PC-9 (cell line): ENCODE measurements at places on chromosomes 5 and 9. TPM values are rescaled to one million over a fixed set of nuclear protein-coding genes. Genes with fewer than 3 reads are reported as not detected.

RXFP3 gene
- not detected in 2 replicates for total RNA-seq

PALM2AKAP2 gene
- total RNA-seq: 2.1 and 3.1 TPM in 2 replicates

GRCh38 chr9:136685790-136686533 is 1.3 kb downstream of the AGPAT2 start:
- H3K4me3 ChIP-seq: peak overlapping the region; percentile 90
- peaks cover 20% of the 10 kb centered on the region for H3K4me1 ChIP-seq
- H3K36me3 ChIP-seq: no peaks in the 10 kb centered on the region

GRCh38 chr5:122741681-122742080 is 33.2 kb upstream of the SNX2 start:
- H3K36me3 ChIP-seq: no peaks in the 10 kb centered on the region
- no peak overlapping the region for H3K4me3 ChIP-seq
- peak; percentile 17 for DNase-seq
- H3K27ac ChIP-seq: no peak overlapping the region
- H3K27me3 ChIP-seq: no peaks in the 10 kb centered on the region

GRCh38 chr5:116621599-116621998 is 47.0 kb upstream of the SEMA6A start:
- H3K27ac ChIP-seq: no peak overlapping the region
- no peak overlapping the region for H3K4me3 ChIP-seq
- H3K36me3 ChIP-seq: no peaks in the 10 kb centered on the region
- DNase-seq: no peak
- H3K27me3 ChIP-seq: peaks cover 34% of the 10 kb centered on the region
- no peaks in the 10 kb centered on the region for H3K4me1 ChIP-seq
